ENCODE measurements at places on chromosomes 12 and 14.

GRCh38 chr12:113470871-113471618 lies 626 bp downstream of the LHX5 start:
- DNase-seq, result no peak

DNA sequence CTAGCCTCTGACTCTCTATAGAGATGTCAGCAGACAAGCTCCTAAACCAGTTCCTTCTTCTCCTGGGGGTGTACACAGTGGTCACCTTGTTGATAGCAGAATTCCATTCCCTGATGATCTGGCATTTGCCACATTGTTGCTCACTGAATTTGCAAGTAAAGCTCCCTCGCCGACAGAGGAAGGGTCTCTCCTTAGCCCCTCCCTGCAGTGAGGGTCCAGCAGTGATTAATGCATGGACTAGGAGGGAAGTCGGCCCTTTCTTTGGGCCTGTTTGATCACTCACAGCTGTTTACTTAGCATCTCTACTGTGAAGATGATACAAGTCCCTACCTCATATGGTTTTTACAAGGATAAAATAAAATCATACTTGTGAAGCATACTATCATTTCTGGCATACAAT lies 23.3 kb upstream of the APPL2 start:
- DNase-seq, result no peak

GRCh38 chr14:41668356-41668755 lies 61.7 kb downstream of the LRFN5 start:
- DNase-seq, result no peak

DNA sequence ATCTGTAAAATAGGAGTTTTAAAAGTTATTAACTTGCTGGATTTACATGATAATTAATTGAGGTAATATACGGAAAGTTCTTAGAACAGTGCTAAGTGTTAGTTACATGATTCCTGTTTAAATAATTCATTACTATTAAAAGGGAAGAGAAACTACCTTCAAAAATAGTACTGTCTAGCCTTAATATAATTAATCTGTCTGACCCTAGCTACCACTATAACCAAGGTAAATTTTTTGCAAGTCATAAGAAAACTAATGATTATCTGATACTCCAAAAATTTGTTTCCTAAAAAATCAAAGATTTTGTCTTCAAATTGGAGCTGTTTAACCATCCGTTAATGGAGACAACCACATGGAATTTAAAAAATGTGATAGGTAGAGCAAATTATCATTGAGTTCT lies 294.3 kb upstream of the FBXO33 start:
- DNase-seq, result no peak

- no peak for DNase-seq
Measured at GRCh38 chr12:2380946-2381345, 328.2 kb downstream of the CACNA1C start.

DNA sequence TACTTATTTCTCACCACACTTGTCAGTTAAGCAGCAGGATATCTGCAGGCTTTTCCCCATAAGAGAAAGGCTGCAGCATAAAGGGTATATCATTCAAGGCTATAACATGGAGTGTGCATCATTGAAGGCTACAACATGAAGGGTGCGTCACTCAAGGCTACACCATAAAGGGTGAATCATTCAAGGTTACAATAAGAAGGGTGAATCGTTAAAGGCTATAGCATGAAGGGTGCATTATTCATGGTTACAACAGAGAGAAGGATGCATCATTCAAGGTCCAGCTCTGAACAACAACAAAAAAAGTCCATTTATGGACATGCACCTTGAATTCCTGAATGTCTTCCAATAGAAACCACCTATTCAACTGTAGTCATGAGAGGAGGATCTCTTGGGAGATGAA lies 32.8 kb upstream of the LUM start:
- DNase-seq, result no peak

- DNase-seq, result no peak
Measured at GRCh38 chr14:50773632-50774541, 57.1 kb downstream of the NIN start.

DNA sequence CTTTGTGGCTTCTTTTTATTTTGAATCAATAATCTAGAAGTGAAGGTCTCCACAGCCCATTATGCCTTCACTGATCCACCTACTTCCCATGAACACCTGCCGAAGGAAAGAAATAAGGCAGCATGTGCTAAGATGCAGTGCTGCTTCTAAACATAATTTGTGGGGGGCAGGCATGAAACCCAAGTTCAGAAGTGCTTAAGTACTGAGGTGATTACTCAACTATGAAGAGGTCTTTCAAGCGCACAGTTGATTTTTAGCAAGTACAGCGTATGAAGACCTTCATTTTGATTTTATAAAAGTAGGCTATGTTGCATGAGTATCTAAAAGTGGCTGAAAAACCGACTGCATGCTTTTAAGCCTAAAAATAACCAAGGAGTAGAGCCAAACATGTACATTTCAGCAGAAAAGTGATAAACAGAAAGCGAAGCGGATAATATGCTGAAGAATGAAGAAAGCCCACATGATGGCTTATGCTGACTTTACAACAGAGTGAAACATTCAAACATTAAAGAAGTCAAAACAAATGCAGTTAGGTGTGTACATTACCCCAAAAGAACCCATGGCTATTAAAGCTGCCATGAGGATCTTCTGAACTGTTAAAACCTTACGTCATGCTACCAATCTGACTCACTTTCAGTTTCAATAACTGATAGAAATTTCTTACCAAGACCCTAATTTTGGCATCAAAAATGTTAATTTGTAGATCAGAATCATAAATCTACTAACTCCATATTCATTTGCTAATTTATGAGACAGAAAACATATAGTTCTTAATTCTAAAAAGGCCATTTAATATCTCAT lies 29.3 kb downstream of the KICS2 start:
- DNase-seq, result no peak

DNA sequence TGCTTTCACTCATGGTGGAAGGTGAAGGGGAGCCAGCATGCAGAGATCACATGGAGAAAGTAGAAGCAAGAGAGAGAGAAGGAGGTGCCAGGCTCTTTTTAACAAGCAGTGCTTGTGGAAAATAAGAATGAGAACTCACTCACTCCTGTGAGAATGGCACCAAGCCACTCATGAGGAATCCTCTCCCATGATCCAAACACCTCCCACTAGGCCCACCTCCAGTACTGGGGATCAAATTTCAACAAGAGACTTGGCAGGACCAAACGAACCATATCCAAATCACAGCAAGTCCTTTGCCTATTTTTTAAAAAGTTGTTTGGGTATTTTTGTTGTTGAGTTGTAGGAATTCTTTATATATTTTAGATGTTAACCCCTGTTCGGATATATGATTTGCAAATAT lies 245.9 kb upstream of the ARID2 start:
- no peak for DNase-seq

GRCh38 chr12:121892673-121893561 lies 4.3 kb downstream of the PSMD9 start:
- no peak for DNase-seq

GRCh38 chr12:53518381-53518780 lies 11.1 kb upstream of the NPFF start:
- DNase-seq, result no peak

DNA sequence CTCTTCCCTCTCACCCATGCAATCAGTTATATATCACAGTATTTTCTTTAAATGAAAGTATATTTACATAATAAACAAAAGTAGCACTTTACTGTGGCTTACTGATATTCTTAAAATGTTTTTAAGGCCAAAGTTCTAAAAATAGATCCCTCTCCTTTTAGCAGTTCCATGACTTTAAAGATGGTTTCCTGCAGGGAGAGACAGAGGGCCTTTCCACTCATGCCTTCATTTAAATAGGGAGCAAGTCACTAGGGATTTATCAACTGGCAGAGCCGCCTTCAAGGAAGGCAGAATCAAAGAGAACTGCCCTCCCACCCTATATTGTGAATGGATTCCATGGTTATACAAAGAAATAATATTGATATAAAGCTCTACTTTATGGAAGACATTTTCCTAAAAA lies 55.5 kb downstream of the DUSP16 start:
- no peak for DNase-seq

GRCh38 chr14:97021001-97021400 lies 223.8 kb downstream of the VRK1 start:
- DNase-seq, result peak; percentile 11

DNA sequence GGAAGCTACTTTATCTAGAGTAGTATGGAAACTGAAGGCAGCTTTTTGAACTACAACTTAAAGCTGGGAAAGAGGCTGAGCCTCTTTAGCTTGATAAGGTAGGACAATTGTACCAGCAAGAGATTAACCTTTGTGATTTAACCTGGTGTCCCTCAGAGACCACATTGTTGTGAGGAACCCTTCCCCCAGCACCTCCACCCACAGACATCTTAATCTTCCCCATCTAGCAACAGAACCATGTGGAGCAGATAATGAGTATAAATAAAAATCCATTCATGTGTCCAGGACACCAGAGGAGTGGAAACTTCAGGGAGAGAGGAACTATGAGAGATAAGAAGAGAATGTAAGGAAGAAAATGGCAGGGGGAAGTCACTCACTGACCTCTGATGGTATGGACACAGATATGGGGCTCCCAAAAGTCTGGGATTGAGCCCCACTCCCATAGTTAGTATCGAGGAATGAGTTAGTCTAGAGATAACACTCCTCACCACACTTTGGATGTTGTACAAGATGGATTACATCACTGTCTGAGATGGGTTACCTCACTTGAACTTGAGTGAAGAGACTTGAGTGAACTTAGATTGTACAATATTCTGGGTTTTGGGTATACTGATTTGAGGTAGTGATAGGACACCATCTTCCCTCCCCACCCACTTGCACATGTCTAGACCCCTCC lies 33.9 kb upstream of the SLC38A2 start:
- no peak for DNase-seq

GRCh38 chr12:109653890-109654289 lies 59.7 kb upstream of the FAM222A start:
- no peak for DNase-seq

DNA sequence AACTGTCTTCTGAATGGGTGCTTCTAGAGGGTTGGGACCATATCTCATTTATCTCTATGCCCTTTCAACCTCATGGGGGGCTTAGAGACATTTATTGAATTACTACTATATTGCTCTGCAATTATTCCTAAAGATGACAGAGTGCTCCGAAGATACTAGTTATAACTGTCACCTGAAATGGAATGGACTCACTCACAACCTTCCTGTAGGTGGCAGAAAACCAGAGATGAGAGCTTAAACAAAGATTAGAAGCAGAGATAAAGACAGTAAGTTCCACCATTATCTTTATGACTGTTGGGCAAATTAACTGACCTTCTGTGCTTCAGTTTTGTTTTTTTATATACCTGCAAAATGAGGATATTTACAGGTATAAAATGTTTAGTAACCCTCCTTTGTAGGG lies 31.5 kb upstream of the GTF2A1 start:
- no peak for DNase-seq

GRCh38 chr14:65594153-65594881 lies 181.8 kb downstream of the FUT8 start:
- no peak for DNase-seq

GRCh38 chr12:2614341-2614740 lies 180.4 kb upstream of the FKBP4 start:
- no peak for DNase-seq

DNA sequence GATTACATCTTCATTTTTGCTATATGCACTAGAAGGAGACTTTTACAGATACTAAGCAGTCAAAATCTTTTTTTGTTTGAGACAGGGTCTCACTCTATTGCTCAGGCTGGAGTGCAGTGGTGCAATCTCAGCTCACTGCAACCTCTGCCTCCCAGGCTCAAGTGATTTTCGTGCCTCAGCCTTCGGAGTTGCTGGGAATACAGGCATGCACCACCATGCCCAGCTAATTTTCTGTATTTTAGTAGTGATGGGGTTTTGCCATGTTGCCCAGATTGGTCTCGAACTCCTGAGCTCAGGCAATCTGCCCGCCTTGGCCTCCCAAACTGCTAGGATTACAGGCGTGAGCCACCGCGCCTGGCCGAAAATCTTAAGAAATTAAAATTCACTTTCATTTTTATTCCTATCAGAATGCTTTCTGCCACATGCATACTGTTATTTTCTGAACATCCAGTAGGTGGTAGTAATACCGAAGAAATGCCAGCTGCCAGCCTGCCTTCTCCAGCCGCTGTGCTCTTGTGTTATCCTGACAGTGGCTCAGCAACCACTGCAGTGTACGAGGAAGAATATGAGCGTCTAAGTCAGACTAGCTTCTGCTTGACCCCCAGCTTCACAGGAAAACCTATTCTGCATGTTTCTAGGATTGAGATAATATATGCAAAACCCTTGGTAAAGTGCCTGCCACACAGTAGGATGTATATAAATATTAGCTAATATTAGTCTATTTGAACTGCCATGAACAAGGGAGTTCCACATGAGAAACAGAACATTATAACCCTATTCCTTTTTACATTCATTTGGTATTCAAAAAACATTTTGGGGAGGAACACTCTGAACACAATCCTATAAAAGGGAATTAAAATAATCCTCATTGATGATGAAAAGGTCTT lies 54.2 kb downstream of the RPAP3 start:
- DNase-seq, result peak; percentile 23

GRCh38 chr12:18430425-18431048 lies 169.2 kb downstream of the PIK3C2G start:
- DNase-seq, result no peak

DNA sequence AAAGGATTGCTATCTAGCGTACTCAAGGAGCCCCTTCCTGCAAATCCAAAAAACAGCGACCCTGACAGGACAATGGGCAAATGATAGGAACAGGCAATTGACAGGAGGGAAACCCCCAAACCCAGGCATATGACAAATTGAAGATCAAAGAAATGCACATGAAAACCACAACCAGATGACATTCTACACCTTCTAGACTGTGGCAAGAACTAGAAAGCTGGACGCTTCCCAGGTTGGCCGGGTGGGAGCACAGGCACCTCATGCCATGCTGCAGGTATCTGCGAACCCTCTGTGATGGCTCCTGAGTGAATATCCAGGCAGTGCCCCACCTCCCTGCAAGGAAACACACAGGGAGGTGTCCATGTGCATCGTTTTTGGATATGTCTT lies 37.1 kb downstream of the CMKLR1 start:
- no peak for DNase-seq

- DNase-seq, result no peak
Measured at GRCh38 chr14:27390155-27390554, 792.3 kb upstream of the NOVA1 start.

DNA sequence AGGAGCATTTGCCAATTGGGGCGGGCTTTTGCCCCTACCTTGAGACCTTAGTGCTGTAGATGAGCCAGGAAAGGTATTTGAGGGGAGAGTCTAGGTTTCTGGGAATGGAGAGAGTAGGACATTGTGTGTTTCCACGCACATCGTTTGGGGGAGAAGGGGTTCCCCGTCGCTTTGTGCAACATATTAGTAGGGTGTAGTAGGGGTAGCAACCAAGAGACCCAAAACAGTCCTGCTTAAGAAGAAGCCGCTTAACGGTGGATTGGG lies 694 bp upstream of the PTGES3 start:
- DNase-seq, result no peak

DNA sequence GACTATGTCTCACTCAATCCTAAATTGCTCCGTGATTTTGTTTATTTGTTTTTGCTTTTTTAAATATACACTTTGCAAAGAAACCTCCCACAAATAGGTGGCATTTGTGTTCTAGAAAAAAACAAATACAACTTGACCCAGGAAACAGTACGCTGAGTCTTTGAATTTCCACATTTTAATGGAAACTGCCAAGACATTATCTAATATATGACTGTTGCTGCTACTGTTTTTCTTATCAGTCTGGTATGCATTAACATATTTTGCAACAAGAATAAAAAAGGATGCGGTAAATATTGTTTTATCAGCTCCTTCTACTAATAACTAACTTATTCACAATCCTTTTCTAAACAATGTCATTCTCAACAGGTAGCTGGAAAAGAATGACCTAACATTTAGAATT lies 187.4 kb downstream of the LRIG3 start:
- DNase-seq, result no peak
